ENCODE measurements at places on chromosomes 5 and 9.

GRCh38 chr9:98085944-98086343 lies 29.4 kb downstream of the NANS start:
- no peak for DNase-seq

- DNase-seq = no peak
Observed at GRCh38 chr5:84564321-84565075, 179.8 kb upstream of the EDIL3 start.

DNA sequence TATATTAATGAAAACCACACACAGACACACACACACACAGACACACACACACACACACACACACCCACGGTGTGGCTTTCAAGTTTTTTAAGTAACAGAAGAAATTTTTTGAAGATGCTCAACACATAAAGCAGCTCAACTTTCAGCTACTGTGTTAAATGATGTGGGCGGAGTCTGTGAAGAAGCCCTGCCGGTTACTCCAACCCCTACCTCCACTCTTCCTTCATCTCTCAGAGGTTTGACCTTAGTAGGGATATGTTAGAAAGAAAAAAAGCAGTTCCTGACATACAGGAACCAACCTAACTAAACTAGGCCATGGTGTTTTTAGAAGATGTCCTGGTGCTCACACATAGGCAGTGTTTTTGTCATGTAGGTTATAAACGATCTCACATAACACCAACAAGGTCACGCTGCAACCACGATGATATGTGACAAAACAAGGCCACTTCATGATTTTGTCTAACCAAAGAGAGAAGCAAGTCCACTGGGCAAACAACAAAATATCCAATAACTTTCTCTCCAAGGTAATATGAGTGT lies 112.8 kb downstream of the EMB start:
- no peak for DNase-seq

DNA sequence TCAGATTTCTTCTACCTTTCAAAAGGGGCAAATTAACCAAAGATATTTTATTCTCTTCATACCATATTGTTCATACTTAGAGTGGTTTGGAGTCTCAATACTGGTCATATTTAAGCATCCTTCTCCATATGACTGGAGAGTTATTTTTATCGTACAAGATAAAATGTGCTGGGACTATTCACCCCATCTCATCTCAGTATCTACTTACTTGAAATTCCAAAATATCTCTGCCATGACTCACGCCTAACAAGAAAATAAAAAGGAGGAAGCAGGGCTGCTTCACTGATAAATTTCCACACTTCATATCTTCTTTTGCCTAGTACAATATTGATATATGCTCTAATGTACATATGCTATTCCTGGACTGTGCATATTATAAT lies 277.9 kb upstream of the CDH9 start:
- DNase-seq = no peak

DNA sequence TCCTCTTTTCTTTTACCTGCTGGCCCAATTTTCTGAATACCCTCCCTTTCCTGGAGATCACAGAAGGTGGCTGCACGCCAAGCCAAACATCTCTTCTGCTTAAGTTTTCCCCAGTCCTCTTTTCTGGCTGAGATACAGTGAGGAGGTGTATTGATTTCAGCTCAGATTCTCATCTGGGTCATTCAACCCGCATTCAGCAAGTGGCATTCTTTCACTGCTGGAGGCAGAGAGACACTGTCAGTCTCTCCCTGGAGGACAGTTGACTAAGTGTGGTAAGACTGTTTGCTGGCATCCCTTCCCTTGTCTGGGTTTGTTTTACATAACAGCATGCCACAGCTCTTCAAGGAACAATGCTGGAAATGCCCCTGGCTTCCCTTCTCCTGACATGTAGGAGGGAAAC lies 60.5 kb downstream of the GABRG2 start:
- DNase-seq = no peak

DNA sequence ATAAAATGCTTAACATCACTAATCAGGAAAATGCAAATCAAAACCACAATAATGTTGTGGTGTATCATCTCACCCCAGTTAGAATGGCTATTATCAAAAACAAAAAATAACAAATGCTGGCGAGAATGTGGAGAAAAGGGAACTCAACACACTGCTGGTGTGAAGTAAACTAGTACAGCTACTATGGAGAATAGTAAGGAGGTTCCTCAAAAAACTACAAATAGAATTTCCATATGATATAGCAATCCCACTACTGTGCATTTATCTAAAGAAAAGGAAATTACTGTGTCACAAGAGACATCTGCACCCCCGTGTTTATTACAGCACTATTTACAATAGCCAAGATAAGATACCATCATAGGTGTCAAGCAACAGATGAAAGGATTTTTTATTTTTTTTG lies 214.5 kb upstream of the RASA1 start:
- no peak for DNase-seq

GRCh38 chr5:67996596-67996995 lies 219.0 kb upstream of the PIK3R1 start:
- DNase-seq = no peak

GRCh38 chr9:133004999-133005760 lies 25.6 kb upstream of the GTF3C5 start:
- no peak for DNase-seq

- DNase-seq = no peak
Observed at GRCh38 chr5:141913560-141914198, 10.0 kb upstream of the DELE1 start.

DNA sequence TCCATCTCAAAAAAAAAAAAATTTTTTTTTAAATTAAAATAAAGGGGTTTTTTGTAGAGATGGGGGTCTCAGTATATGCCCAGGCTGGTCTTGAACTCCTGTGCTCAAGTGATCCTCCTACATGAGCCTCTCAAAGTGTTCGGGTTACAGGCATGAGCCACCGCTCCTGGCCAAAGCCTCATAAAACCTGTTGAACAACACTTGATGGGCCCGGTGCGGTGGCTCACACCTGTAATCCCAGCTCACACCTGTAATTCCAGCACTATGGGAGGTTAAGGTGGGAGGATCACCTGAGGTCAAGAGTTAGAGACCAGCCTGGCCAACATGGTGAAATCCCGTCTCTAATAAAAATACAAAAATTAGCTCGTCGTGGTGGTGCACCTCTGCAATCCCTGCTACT lies 7.7 kb upstream of the NPM1 start:
- no peak for DNase-seq

DNA sequence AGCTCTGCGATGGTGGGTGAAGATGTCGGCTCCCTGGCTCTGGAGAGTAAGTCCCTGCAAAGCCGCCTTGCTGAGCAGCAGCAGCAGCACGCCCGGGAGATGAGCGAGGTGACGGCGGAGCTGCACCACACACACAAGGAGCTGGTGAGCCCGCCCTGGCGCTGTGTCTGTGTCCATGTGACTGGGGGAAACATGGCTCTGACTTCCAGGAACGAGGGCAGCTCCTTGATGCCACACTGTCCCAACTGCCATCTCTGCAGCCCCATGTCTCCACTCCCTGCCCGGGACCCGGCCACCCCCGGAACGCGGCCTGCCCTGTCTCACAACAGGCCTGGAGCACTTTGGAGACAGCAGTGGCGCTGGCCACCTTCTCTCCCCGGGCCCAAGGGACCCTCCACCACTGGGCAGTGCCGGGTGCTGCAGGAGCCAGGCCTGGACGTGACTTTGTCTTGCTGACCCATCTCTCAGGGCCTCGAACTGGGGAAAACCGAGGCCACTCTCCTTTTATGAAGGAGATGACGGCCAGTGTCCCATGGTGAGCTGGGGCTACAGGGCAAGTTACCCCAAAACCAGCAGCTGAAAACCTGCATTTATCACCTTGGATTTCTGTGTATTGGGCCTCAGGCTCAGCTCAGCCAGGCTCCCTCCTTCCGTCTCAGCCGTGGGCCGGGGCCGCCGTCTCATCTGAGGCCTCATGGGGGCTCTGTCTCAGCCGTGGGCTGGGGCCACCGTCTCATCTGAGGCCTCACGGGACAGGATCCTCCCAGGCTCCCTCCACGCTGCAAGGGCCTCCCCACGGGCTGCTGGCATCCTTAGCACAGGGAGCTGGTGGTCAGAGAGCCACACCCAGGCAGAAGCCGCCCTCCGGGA lies 28.6 kb downstream of the CEP72 start:
- no peak for DNase-seq

DNA sequence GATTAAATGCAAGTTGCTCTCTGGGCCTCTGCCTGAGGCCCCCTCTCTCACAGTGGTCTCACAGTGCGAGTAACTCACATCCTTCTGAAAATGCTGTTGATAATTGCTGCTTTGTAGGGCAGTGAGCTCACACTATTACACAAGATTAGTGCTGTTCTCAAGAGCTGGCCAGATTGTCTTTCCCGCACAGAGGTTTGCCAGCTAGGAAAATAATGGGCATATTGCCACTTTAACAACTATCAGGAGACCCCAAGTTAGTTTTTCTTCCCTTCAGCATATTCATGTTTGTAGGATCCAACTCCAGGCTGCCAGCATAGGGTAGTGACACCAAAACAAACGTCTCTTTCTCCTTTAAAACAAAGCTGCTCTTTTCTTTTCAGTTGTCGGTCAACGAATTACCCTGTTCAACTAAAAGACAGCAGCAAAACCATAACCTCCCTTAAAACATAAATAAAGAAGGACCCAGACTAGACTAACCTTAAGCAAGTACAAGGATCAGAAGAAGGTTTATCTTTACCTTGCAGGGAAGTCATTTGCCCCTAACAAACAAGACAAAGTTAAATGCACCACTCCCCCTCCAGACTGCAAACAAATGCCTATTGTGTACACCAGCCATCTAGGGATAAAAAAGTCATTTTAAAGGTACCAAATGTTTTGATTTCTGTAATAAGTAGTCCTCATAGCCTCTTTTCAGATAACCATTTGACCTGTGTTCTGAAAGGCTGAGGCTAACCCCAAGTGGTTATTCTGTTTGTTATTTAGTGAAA lies 91.4 kb downstream of the VCAN start:
- no peak for DNase-seq

DNA sequence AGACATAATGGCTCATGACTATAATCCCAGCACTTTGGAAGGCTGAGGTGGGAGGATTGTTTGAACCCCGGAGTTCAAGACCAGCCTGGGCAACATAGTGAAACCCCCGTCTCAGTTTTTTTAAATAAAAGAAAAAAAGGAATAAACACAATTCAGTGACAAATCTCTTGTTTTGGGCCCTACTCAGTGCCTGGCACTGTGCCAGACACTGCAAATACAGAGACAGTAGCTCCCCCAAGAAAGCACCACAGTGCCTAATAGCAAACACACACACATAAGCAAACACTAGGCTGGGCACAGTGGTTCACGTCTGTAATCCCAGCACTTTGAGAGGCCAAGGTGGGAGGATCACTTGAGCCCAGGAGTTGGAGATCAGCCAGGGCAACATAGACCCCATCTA lies 49.7 kb upstream of the GRHPR start:
- DNase-seq = no peak

- DNase-seq = no peak
Observed at GRCh38 chr5:18457255-18457654, 823.0 kb downstream of the TAF11L14 start.

GRCh38 chr5:78778538-78778937 lies 130.0 kb upstream of the LHFPL2 start:
- no peak for DNase-seq

DNA sequence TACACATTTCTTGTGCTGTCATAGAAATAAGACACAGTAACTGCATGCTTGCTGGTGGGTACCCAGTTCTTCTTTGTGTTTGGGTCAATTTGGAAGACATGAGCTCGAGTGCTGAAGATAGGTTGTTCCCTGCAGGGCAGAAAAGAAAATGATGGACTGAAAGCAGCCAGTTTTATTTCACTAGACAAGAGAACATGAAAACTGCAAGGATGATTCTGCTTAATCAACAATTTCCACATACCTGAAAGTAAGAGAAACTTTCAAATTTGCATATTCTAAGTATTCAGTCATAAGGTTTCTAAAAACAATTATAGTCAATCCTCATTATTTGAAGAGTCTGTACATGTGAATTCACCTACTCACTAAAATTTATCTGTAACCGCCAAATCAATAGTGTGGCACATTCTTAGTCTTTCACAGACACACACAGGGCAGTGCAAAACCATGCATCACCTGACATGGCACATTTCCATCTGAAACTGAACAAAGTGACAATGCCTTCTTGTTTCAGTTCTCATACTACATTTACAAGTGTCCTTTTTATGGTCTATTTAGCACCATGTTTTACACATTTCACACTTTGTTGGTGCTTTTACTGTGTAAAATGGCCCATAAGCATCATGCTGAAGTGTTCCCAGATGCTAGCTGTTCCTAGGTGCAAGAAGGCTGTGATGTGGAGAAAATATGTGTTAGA lies 56.9 kb downstream of the HOMER1 start:
- no peak for DNase-seq

GRCh38 chr9:110691002-110691549 lies 22.5 kb downstream of the MUSK start:
- DNase-seq = no peak

- DNase-seq = no peak
Observed at GRCh38 chr9:4068449-4068848, 231.4 kb downstream of the GLIS3 start.

- no peak for DNase-seq
Observed at GRCh38 chr5:15009420-15009819, 137.8 kb upstream of the ANKH start.
